ENCODE measurements at places on chromosomes 2 and 18. TPM values are rescaled to one million over a fixed set of nuclear protein-coding genes. Genes with fewer than 3 reads are reported as not detected.

Gene OTOF
- total RNA-seq: not detected

Gene SNED1
- total RNA-seq: 83.3 TPM

Gene UGT1A5
- total RNA-seq: 24.2 TPM

Gene COLEC11
- 0.70 TPM for total RNA-seq

Gene KIF3C
- 71.0 TPM for total RNA-seq

Gene DSG2
- total RNA-seq: 19.8 TPM

Gene ATF2
- 54.5 TPM for total RNA-seq

Gene BCL2
- total RNA-seq: 18.9 TPM

Gene CDC42EP3
- total RNA-seq: 9.5 TPM

Gene MAIP1
- total RNA-seq: 40.5 TPM

Gene SP3
- total RNA-seq: 85.8 TPM

Gene TRAPPC12
- 122 TPM for total RNA-seq

Gene CD207
- not detected for total RNA-seq

Gene SERTAD2
- total RNA-seq: 8.7 TPM

GRCh38 chr2:71505086-71505769 lies 51.9 kb downstream of the DYSF start:
- H3K36me3 ChIP-seq: no peaks in the 10 kb centered on the region
- no peak for DNase-seq
- H3K27me3 ChIP-seq: no peaks in the 10 kb centered on the region
- H3K4me3 ChIP-seq: no peak overlapping the region

DNA sequence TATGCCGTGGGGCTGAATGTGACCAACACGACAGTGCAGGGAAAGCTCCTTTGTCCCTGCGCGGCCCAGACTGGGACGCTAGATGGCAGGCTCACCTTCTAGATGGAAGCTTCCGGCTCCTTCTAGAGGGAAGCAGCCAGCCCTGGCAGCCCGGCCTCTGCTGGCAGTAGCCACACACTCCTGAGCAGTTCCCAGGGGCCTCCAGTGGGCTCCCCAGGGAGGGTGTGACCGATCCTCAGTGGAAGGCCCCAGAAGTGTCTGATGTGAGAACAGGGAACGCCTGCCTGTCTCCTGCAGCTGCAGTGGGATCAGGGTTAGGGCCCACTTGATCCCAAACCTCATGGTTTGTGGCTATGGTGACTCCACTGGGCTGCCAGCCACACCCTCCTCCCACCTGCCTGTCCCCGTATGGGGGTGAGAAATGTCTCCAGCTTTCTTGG lies 48.5 kb upstream of the LRPPRC start:
- peak; percentile 84 for DNase-seq
- no peaks in the 10 kb centered on the region for H3K36me3 ChIP-seq
- no peak overlapping the region for H3K27ac ChIP-seq
- H3K4me3 ChIP-seq: no peak overlapping the region

- H3K36me3 ChIP-seq: no peaks in the 10 kb centered on the region
- H3K27ac ChIP-seq: no peak overlapping the region
- H3K27me3 ChIP-seq: no peaks in the 10 kb centered on the region
These were observed 140.4 kb downstream of the CDH2 start for GRCh38 chr18:28036488-28036887.

DNA sequence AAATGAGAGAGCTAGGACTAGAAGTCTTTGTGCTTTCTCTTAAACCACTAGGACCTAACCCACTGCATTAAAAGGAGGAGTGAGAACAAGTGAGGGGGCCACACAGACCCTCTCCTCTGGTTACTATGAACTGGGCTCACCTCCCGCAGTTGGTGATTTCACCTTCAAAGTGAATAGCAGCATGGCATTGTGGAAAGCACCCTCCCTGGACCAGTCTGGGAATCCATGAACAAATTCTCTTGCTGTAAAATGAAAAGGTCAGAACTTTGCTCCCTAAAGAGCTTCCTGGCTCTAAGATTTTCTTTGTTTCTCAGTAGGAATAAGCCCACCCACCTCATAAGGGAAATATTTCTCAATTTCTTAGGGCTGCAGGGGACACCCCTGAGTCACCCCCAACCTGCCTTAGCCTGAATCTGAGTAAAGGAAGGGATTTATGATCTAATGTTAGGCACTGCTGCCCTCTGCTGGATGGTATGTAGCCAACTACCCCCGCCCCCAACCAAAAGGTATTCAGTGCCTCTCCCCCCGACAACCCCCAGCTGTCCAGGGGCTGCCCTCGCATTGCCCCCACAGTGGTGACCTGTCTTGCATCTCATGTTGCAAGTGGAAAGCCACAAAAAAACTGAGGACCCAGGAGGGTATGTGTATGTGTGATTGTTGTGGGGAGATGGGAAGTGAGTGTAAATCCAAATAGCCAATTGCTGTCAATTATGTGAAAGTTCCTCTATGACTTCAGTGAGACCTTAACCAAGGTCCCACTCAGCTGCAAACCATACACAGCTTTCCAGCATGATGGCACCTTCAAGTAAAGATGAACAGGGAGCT lies 230.9 kb upstream of the SLC14A2 start:
- no peaks in the 10 kb centered on the region for H3K36me3 ChIP-seq
- DNase-seq: peak; percentile 42
- no peak overlapping the region for H3K4me3 ChIP-seq
- no peaks in the 10 kb centered on the region for H3K27me3 ChIP-seq
- H3K4me1 ChIP-seq: no peaks in the 10 kb centered on the region

- H3K27ac ChIP-seq: no peak overlapping the region
- H3K27me3 ChIP-seq: no peaks in the 10 kb centered on the region
- H3K4me1 ChIP-seq: no peaks in the 10 kb centered on the region
- no peak for DNase-seq
- no peaks in the 10 kb centered on the region for H3K36me3 ChIP-seq
These were observed 611.1 kb upstream of the FANCL start for GRCh38 chr2:58852243-58852642.

- H3K4me1 ChIP-seq: no peaks in the 10 kb centered on the region
- no peaks in the 10 kb centered on the region for H3K27me3 ChIP-seq
- no peak for DNase-seq
- no peaks in the 10 kb centered on the region for H3K36me3 ChIP-seq
- H3K27ac ChIP-seq: no peak overlapping the region
These were observed 172.9 kb downstream of the GALNT1 start for GRCh38 chr18:35754464-35754863.

DNA sequence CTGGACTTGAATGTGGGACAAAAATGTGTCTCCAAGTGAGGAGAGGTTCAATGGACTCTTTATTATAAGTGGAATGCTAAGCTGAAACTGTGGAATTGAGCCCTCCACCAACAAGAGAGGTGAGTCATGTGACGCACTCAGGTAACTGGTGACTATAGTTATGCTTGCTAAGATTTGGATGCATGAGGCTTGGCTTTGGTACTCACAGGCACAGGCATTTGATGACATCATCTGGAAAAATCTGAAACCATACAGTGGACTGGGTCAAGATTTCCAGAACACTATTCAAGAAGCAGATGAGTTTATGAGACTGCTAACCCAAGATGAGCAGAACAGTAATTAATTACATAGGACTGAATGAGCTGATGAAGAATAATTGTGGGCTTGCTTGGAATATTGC lies 15.7 kb upstream of the SULT1C3 start:
- H3K27me3 ChIP-seq: no peaks in the 10 kb centered on the region
- H3K27ac ChIP-seq: no peak overlapping the region
- no peak overlapping the region for H3K4me3 ChIP-seq
- no peak for DNase-seq
- H3K36me3 ChIP-seq: no peaks in the 10 kb centered on the region
- no peaks in the 10 kb centered on the region for H3K4me1 ChIP-seq

DNA sequence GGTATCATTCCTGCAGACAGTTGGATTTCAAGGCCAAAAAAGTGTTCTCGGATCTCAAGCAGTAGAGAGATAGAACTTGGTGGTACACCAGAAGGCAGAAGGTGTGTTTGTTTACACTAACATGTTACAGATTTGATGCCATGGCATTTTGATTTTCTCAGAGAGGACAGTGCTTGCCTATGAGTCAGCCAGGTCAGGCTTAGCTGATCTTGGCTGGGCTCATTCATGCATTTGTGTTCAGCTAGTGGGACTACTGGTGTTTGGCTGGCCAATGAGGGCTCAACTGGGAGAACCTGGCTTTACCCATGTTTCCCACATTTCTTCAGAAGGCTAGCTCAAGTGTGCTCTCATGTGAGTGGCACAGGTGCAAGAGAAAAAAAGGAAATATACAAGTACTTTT lies 162.0 kb downstream of the C1D start:
- no peak overlapping the region for H3K27ac ChIP-seq
- H3K4me1 ChIP-seq: no peaks in the 10 kb centered on the region
- no peak for DNase-seq
- no peaks in the 10 kb centered on the region for H3K36me3 ChIP-seq

DNA sequence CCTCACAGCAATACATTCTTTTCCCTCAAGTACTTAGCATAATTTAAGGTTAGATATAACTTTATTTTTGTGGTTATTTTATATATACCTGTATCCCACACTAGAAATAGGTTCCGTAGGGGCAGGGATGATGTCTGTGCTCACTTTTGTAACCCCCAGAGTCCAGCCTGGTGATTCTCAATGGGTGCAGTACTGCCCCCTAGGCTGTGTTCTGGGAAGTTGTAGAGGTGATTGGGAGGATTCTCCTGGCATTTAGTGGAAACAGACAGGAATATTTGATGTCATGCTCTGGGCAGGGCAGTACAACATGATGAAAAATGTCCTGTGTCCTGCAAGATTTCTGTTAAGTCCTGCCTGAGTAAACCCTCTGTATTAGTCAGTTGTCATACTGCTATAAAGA lies 333.3 kb downstream of the PLCL1 start:
- H3K36me3 ChIP-seq: no peaks in the 10 kb centered on the region
- H3K27me3 ChIP-seq: no peaks in the 10 kb centered on the region
- H3K4me1 ChIP-seq: no peaks in the 10 kb centered on the region
- H3K4me3 ChIP-seq: no peak overlapping the region
- no peak for DNase-seq

DNA sequence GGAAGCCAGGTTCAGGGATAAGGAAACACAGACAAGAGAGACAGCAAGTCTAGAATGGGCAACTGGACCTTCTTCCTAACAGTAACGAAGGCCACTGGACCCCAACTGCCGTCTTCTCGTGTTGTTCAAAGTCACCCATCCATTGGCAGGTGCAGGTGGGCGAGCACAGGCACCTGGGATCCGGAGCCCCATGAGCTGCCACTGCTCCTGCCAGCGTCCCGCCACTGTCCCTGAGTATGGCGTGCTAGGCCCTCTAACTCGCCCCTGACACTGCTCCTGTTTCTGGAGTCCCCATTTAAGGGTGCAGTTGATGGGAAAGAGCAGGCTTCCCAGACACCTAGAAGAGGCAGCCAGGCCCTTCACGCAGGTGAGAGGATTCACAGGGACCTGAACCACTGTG lies 48.0 kb downstream of the NDUFA10 start:
- no peak for DNase-seq
- no peaks in the 10 kb centered on the region for H3K4me1 ChIP-seq
- no peaks in the 10 kb centered on the region for H3K27me3 ChIP-seq
- no peak overlapping the region for H3K4me3 ChIP-seq
- H3K36me3 ChIP-seq: peaks cover 2% of the 10 kb centered on the region

- no peak for DNase-seq
- H3K36me3 ChIP-seq: no peaks in the 10 kb centered on the region
- no peak overlapping the region for H3K4me3 ChIP-seq
- no peaks in the 10 kb centered on the region for H3K4me1 ChIP-seq
- H3K27me3 ChIP-seq: no peaks in the 10 kb centered on the region
These were observed 948.6 kb downstream of the LRP1B start for GRCh38 chr2:141182246-141182645.

- DNase-seq: no peak
- no peaks in the 10 kb centered on the region for H3K27me3 ChIP-seq
- no peaks in the 10 kb centered on the region for H3K4me1 ChIP-seq
- no peak overlapping the region for H3K4me3 ChIP-seq
- H3K27ac ChIP-seq: no peak overlapping the region
These were observed 321.9 kb upstream of the NETO1 start for GRCh38 chr18:73189718-73190117.

- no peak for DNase-seq
- H3K27me3 ChIP-seq: no peaks in the 10 kb centered on the region
These were observed 16.6 kb downstream of the SLC9A4 start for GRCh38 chr2:102489646-102490045.

- no peaks in the 10 kb centered on the region for H3K27me3 ChIP-seq
- H3K4me3 ChIP-seq: no peak overlapping the region
- no peaks in the 10 kb centered on the region for H3K4me1 ChIP-seq
- no peak for DNase-seq
These were observed 132.7 kb upstream of the REV1 start for GRCh38 chr2:99622534-99622933.

GRCh38 chr2:237509151-237509550 lies 22.1 kb downstream of the MLPH start:
- no peaks in the 10 kb centered on the region for H3K36me3 ChIP-seq
- DNase-seq: no peak
- H3K4me1 ChIP-seq: no peaks in the 10 kb centered on the region
- H3K27ac ChIP-seq: no peak overlapping the region

- H3K4me3 ChIP-seq: no peak overlapping the region
- no peaks in the 10 kb centered on the region for H3K36me3 ChIP-seq
- H3K27me3 ChIP-seq: no peaks in the 10 kb centered on the region
- DNase-seq: no peak
- H3K27ac ChIP-seq: no peak overlapping the region
- no peaks in the 10 kb centered on the region for H3K4me1 ChIP-seq
These were observed 148.8 kb downstream of the INO80D start for GRCh38 chr2:205937211-205937610.

GRCh38 chr2:165563468-165564225 lies 94.1 kb downstream of the CSRNP3 start:
- no peak overlapping the region for H3K27ac ChIP-seq
- no peaks in the 10 kb centered on the region for H3K27me3 ChIP-seq
- no peaks in the 10 kb centered on the region for H3K4me1 ChIP-seq
- no peak for DNase-seq
- H3K36me3 ChIP-seq: no peaks in the 10 kb centered on the region

DNA sequence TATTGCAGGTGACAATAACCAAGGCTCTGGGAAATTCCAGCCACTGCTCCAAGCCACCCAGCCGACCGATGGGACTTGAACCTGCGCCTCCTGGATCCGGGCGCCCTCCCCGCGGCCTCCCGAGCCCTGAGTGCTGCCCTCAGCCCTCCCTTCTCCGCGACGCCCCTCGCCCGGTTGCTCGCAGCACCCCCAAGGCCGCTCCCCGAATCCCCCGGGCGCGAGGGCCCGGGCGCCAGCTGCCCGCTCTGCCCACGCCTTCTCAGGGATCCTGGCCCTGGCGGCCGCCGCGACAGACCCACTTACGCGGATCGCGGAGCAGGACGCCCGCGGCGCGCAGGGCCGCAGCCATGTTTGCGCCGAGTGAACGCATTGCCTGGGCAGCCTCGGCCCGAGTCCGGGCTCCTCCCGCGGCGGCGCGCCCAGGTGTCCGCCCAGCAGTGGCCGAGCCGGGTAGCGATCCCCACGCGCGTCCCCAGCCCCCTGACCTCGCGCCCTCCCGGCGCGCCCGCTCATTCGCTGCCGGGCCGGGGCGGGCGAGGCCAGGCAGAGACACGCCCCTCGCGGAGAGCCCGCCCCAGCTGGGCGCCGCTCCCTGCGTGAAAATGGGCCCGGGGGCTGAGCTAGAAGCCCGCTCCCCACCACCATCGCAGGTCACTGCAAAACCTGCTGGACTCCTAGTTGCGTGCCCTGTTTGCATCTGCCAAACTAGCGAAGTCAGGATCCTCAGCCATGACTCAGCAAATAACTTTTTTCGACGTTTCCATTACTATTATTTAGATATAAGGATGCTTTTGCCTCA lies at the start of gene FECH:
TSS of gene FECH (minus strand) at position 452 of the 799 bp plus-strand sequence. CDS start at position 370, 82 bp downstream.
- peak within 1 kb of the TSS; percentile 85 for H3K4me3 ChIP-seq
- peak within 1 kb of the TSS; percentile 82 for H3K27ac ChIP-seq
- DNase-seq: peak; percentile 88
- peaks cover 9% of the 10 kb centered on the region for H3K4me1 ChIP-seq
- H3K27me3 ChIP-seq: no peaks in the 10 kb centered on the region

- no peak for DNase-seq
- no peak overlapping the region for H3K4me3 ChIP-seq
- H3K27ac ChIP-seq: no peak overlapping the region
- H3K36me3 ChIP-seq: no peaks in the 10 kb centered on the region
These were observed 34.1 kb upstream of the ANKRD62 start for GRCh38 chr18:12059334-12060181.
